ENCODE measurements at places on chromosomes 6 and 20.
A peak's percentile ranks its signal among the peaks of the same experiment; 100 is the strongest.

DNA sequence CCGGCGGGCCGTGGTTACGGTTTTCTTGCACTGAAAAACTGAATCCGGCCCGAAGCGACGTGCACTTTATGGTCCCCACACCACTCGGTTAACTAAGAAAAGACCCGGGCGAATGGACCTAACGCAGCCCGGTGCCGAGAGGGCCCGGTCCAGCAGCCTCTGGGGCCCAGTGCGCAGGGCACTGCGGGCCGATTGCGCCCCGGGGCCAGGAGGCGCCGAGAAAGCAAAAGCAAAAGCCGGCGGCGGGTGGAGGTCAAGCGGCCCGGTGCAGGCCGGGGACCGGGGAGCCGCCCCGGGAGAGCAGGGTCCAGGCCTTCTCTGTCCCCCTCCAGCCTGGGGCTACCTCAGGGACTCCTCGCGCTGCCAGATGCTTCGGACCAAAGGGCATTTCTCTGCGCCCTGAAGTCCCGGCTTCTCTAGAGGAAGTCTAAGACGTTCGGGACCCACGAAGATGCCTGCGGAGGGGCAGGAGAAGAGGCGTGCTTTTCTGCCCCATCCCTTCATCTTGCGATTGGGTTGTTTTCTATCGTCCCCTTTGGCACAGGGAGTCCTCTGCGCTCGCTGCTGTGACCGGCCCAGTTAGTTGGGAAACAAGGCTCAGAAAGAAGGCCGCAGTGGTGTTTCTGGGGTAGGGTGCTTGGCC, 4.4 kb downstream of the FOXF2 start:
- DNase-seq = no peak

- DNase-seq = no peak
Observed at GRCh38 chr20:49707118-49707517, 6.6 kb downstream of the B4GALT5 start.

DNA sequence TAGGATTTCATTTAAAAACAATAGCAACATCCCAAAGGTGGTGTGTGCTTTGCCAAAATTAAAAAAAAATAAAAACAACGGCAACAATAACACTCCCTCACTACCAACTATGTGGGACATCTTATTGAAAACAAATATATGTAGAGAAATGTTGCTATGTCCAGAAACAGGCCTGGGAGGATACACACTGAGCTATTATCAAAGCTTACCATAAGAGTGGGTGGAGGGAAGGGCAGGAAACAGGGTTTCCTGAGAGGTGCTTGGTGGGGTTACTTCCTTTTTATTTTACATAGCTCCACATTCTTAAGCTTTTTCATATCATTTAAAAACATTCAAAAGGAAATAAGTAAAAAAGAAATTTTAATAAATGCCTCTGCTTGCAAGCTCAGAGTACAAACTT, 150.0 kb upstream of the RIPOR2 start:
- no peak for DNase-seq

DNA sequence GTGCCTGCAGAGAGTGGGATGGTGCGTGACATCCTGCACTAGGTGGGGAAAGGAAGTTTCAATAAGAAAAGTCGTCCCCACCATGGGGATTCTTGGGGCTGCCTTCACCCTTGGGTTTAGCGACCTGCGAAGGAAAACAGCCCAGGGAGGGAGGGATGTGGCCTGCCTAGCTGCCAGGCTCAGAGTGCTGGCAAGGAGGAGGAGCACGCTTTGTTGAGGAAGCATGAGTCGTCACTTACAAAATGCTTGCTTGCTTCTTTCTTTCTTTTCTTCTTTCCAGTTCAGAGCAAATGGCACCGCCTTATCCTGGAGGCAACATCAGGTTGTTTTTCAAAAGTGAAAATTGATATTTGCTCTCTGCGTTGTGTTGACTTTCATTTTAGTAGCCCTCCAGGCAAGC, 123.2 kb downstream of the TFAP2C start:
- DNase-seq = no peak

DNA sequence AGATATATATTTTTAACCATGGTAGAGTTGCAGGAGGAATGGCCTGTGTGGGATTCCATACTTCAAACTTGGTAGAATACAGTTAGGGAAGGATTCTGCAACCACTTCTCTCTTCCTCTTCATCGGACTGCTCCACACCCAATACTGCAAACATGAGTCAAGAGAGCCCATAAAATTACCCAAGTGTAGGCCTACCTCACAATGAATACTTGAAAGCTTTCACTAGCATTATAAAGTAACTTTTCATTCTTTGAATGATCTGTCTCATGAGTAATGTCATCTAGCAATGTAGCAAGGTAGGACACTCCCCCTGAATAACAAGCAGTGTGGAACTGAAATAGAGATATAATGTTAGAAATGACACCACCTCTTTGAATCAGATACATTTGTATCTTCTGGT, 79.4 kb downstream of the FOXC1 start:
- DNase-seq = peak; percentile 85

DNA sequence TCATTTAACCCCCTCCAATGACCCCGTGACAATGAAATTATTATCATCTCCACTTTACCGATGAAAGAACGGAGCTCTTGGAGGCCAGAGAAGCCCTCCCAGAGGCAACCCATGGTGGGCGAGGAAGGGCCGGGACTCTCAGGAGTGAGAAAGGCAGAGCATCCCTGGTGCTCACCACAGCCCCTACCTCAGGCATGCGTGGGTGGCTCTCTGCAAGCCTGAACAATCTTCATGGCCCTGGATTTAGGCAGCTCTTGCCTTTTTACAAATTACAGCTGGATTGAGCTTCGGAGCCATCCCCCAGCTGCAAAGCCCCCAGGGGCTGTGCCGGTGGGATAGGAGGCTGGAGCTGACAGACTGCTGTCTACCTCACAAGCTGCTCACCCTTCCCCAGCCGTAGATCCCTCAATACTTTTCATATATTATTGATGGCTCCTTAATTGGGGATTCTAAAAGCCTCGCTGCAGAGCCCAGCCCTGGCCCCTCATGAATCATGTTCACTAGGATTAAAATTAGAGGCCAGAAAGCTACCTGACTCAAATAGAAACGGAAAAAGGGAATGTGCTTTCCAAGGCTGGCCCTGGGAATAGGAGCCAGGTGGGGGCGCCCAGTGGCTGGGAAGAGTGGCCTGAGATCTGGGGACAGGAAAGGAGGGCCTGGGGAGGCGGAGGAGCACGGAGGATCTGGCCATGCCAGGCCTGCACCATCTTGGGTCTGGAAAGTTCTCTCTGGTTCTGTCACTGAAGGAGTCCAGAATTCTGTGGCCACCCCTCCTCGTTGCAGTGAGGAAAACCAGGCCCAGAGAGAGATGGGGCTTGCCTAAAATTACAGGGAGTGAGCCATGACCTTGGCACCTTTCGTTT, 29.1 kb downstream of the CPNE5 start:
- no peak for DNase-seq

DNA sequence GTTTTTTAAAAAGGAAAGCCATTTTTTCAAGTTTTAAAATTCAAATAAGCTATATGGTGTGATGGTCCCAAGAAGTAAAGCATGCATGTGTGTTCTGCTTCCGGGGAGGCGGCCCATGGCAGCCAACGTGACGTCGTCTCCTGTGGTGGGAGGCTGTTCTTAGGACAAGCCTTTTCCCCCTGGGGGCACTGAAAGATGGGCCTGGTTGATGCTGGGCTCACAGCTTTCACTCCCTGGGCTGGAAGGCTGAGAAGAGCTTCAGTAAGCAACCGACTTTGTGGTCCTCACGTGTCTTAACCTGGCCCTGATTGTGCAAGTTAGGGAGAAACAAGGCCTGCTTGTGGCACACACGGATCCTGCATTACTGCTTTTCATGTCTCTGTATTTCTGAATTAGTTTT, 84.1 kb downstream of the SMOC2 start:
- no peak for DNase-seq

DNA sequence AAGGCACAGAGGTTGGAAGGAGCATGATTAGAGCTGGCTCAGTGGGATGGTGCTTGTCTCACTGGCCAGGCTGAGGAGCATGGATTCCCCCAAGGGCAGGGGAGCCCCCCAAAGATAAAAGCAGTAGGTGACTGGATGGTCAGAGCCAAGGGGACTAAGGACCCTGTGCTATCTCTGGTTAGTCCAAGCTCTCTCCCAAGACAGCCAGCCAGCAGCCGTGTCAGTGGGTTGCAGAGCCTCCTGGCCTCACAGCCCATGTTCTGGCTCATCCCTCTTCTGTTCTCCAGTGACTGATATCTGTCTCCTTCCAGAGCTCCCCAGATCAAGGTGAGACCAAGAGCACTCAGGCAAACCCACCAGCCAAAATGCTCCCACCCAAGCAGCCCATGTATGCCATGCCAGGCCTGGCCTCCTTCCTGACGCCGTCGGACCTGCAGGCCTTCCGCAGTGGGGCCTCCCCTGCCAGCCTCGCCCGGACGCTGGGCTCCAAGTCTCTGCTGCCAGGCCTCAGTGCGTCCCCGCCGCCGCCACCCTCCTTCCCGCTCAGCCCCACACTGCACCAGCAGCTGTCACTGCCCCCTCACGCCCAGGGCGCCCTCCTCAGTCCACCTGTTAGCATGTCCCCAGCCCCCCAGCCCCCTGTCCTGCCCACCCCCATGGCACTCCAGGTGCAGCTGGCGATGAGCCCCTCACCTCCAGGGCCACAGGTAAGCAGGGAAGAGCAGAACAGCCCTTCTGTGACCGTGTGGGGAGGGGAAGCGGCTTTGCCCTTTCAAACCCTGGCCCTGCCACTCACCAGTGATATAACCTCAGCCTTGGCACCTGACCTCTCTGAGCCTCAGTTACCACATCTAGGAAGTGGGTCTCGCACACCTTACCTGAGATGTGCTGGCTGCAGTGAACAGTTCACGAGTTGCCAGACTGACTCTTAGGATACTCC, 121.3 kb downstream of the JPH2 start:
- no peak for DNase-seq

GRCh38 chr6:305371-306206, 13.3 kb downstream of the DUSP22 start:
- no peak for DNase-seq

DNA sequence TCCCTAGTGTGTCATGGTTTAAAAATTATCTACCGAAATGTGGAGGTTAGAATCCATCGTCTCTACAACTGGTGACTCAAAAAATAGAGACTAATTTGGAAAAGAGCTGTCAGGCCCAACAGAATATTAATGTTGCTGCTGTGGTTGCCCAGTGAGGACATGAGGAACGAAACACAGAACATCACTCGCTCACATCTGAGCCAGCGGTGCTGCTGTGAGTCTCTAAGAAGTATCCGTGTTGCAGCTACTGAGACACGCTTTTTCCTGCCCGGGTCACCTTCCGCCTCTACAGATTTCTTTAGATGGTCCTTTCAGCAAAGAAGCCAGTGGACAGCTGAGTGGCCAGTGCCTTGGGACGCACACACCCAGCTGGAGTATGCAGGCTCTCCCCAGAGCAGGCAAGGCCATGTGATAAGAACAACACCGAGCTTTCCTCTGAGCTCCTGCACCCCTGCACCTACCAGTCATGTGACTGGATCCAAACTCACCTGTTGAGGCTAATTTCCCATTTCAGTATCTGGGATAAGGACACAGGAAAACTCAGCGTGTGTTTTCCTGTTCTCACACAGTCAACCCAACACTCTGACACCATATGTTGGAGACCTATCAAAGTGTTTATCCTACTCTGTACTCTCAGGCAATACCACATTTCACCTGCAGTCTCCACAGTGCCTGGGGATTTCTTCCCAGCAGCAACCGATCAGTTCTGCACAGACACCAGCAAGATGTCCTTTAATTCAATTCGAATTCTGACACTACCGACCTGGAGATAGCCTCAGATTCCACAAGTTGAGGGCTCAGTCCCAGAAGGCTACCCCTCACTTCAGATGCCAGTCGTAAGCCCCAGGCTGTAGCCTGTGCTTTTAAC, 119.0 kb upstream of the RPS6KA2 start:
- no peak for DNase-seq

DNA sequence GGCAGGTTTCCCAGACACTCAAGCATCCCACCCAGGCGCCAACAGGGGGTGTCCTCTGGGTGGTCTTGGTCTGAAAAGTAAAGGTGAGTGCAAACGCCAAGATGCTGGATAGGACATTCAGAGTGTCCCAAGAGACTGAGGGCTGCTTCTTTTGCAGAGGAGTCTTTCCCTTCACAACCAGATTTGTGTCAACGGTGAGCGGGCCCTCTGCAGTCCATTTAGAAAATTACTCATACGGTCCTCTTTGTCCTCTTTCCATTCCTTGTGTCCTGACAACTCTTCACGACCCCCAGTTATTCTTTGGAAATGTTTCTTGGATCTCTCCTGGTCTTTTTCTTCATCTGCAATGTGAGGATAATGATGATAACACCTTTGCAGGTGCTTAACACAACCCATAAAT, 257.8 kb downstream of the CDC5L start:
- no peak for DNase-seq

DNA sequence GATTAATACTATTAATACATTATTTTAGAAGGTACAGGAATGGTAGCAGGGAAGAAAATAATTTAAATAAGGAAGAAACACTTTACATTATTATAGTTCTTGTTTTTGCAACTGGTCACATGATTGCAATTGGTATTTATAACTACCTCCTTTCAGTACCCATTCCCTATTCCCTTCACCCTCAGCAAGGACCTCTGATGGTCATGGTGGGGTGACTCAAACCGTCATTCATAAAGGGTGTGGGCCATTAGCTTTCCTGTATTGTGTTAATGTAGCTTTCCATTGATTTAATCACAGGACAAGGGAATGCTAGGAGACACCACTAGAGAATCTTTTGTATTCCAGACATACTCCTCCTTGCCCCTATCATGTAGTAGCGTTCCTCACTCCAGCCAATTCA, 47.2 kb upstream of the TMEM244 start:
- DNase-seq = no peak

GRCh38 chr6:75830959-75831885, 82.2 kb downstream of the MYO6 start:
- DNase-seq = no peak

DNA sequence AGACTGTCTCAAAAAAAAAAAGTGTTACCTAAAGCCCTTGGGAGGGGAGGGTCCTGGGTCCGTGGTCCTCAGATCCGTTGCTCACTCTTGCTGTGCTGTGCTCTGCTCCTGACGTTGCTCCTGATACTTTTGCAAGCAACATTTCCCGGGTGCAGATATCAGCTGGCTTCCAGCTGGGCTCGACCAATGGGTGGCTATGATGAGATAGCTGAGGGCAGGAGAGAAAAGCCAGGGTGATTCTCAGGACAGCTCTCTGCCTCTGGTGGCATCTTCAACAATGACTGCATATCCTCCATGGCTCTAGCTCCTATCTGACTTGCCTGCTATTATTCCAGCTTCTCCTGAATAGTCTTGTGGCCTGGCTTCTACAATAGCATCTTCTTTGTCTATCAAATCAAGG, 134.5 kb downstream of the RPS12 start:
- no peak for DNase-seq
